ENCODE measurements at places on chromosomes 6 and 20.

- DNase-seq = no peak
These were observed 11.5 kb upstream of the NFATC2 start for GRCh38 chr20:51553897-51554486.

DNA sequence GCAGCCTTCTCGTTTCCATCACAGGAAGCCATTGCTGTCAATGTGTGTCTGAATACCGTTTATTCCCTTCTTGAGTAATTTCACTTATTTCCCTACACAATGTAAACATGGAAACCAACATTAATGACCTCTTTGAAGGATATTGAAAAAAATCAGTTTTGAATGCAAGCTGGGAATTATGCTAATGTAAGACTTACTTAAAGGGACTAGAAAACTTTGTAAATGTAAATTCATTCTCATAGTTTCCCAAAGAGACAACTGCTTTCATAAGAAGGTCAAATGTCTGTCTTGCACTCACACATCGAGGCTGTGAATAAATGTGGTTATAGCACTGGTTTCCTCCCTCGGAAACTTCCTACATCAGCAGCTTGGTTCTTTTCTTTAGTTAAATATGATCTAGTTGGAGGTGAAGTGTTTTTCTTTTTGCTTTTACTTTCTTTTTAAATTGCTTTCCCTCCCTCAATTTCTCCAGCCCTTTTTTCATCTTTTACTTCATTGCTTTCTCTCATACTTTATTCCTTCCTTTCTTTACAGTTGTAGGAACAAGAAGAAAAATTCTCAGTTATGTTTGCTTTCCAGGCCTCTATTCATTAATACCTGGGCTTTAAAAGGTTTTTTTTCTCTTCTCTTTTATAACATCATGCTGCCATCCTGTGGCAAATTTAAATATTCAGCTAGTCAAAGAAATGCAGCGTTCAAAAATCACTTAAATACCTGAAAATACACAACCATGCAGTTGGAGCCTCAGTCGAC is 108.3 kb downstream of the TNFAIP3 start:
- DNase-seq = peak; percentile 51

- peak; percentile 3 for DNase-seq
These were observed 1.9 kb downstream of the DDR1 start for GRCh38 chr6:30885999-30886896.

- DNase-seq = no peak
These were observed 396.2 kb downstream of the UTRN start for GRCh38 chr6:144681334-144681733.

DNA sequence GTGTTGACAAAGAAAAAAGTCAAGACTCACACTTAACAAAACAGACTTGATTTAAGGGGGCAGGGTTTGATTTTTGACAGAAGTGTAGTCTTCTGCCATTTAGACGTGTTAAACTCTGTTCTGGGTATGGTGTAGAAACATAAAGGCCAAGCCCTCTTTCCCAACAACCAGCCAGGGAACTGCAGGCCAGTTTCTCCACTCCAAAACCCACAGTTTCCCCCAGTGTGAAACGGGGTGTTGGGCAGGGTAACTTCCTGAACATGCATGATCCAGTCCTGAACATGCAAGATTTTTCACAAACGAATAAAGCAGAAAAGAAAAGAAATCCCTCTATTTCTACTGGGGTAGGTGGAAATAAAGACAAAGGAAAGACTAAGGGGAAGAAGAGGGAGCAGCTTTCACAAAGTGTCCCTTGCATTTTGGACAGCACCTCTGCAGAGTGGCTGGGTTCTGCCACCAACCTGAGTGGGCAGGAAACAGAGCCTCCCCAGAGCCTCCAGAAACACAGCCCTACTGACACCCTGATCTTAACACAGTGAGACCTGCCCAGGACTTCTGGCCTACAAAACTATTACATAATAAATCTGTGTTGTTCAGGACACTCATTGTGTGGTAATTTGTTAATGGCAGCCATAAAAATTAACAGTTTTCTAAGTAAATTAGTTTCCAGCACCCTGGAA is 7.5 kb downstream of the APMAP start:
- DNase-seq = peak; percentile 39

DNA sequence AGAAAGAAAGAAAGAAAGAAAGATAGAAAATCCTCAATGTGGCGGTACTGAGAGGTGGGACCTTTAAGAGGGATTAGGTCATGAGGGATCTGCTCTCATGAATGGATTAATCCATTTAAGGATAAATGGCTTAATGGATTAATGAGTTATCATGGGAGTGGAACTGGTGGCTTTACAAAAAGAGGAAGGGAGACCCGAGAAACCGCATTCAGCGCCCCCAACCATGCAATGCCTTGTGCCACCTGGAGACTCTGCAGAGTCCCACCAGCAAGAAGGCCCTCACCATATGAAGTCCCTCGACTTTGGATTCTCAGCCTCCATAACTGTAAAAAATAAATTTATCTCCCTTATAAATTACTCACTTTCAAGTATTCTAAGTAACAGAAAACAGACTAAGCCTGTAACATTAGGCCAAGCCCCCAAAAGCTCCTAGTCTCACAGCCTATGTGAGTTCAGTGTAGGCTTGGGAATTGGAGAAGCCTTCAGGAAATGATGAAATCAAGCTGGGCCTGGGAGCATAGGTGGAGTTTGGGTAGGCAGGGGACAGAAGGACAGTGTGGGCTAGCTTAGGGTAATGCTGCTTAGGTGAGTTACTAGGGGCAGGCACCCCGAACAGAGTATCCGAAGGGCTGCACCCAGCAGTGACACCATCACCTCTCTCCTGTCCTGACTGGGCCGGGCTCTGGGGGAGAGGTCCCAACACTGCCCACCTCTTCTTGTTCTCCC is 36.2 kb upstream of the RNF24 start:
- DNase-seq = peak; percentile 64

DNA sequence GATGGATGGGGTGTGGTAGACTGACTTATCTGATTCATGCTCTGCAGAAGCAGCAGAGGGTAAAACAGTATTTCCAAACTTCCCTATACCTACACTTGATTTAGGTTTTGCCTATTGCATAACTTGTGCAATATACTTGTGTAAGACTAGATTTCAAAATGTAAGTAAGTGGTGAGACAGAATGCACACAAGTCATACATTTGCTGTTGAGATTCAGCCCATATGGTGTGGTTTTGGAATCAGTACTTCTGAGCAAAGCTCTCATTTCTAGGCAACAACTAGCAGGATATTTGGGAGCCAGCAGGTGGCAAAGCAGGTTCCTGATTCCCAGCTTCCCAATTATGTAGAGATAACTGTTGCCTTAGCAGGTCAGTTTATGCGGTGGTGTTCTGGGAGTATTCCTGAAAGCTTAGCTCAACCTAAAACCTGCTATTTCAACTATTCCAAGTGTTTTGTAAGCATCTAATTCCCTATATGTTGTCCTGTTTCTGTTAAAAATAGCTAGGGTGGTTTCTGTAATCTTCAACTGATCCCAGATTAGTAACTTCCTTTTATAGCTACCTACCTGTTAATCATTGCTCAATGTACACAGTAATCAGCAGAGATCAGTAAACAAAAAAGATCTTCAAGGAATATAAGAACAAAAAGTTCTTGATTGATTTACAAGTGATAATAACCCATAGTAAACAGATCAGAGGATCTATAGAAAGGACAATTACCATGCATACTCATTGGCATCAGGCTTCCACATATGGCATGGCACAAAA is 8.5 kb upstream of the FABP7 start:
- peak; percentile 97 for DNase-seq

DNA sequence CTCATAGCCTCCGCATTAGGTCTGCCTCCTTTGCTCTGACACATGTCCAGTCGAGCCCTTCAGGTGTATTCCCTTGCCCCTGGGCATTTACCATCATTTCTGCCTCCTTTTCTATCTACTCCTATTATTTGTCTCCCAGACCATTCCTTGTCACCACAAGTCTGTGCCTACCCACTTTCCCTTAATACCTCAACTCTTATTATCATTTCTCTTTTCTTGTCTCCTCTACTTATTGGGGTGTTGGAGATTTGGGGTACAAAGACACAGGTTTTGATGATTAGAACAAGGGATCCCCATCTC is 1.4 kb downstream of the SYNGAP1 start:
- no peak for DNase-seq

Measured in MV-4-11 (cell line).